Suprapubic skin (tissue), 4 donors: ENCODE measurements at places on chromosomes 16 and 17. TPM values are rescaled to one million over a fixed set of nuclear protein-coding genes. Genes with fewer than 3 reads are reported as not detected.

GRCh38 chr17:6046431-6046830 lies 23.7 kb upstream of the WSCD1 start:
- no peak for DNase-seq

The EVPL gene
- total RNA-seq, result 218 TPM

The STARD3 gene
- 51.7 TPM for total RNA-seq

DNA sequence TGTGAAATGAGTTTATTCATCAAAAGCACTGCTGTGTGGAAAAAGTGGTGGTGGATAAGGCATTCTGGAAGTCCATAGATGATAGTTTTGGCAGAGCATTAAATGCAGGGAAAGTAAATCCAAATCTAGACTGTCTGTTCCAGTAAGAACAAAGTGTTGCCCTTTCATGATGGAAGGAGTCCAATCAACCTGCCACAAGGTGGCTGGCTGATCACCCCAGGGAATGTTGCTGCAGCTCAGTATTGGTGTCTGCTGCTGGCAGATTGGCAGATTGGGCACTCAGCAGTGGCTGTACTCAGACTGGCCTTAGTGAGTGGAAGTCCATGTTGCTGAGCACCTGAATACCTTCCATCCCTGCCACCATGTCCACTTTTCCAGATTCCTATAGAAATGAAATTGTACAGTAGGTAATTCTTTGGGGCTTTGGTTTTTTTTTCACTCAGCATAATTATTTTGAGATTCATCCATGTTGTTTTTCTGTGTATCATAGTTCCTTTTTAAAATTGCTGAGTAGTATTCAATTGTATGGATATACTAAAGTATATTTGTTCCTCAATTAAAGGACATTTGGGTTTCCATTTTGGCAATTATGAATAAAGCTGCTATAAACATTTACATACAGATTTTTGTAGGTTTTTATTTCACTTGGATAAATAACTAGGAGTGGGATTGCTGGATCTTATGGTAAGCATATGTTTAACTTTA lies 14.3 kb downstream of the DYNLL2 start:
- no peak for DNase-seq

DNA sequence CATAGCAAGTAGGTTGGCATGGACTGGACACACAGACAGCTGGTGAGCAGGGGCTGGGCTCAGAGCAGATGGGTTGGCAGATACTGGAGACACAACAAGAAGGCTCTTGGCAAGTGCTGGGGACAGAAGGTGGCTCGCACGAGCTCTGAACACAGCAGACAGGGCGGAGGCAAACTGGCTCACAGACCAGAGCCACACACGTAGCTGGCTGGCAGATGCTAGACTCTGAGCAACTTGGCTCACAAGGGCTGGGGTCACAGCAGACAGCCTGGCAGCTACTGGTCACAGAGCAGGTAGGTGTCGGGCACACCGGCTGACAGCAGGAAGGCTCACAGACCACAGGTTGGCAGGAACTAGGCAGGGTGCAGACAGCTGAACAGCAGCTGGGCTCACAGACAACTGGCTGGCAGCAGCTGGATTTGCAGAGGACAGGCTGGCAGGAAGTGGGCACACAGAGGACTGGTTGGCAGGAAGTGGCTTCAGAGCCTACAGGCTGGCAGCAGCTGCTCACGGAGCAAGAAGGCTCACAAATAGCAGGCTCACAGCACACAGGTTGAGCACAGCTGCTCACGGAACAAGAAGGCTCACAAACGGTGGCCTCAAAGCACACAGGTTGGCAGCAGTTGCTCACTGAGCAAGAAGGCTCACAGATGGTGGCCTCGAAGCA lies 725 bp downstream of the KRTAP16-1 start:
- DNase-seq, result peak; percentile 67

The TSPAN10 gene
- 2.2 TPM for total RNA-seq

DNA sequence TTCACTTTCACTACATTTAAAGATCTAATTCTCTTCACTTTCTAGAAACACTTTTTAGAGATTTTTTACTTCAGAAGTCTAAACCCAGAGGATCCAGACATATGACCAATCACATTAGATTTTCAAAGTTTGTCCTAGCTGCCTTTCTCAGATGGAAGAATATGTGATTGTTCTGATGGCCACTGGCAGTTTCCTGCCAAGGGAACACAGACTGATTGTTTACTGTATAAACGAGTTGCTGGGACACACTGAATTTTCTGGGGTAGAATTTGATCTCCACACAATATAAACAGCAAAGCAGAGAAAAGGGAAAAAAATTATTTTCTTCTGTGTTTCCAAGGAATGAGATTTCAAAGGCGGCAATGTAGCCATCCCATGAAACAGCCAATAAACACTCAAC lies 480.0 kb downstream of the TOX3 start:
- DNase-seq, result no peak
